ENCODE measurements at places on chromosomes 1 and 21.

DNA sequence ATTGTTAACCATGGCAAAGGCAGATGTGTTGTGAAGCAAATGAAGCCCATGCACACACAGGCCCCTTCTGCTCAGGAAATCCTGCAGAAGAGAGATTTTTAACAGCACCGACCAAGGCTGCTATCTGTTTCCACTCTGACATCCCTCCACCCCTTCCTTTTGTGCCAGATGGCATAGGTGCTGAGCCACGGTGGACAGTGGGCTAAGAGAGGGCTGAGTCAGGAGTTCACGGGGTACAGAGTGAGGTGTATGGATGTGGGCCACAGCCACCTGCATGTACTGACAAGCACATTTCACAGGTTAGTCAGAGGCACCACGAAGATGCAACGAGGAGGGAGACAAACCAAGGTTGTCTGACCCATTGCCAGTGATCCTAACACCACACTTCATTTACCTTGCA lies 9.5 kb downstream of the RSPH1 start:
- peaks cover 11% of the 10 kb centered on the region for H3K27me3 ChIP-seq
- H3K4me1 ChIP-seq, result no peaks in the 10 kb centered on the region
- H3K36me3 ChIP-seq, result no peaks in the 10 kb centered on the region
- no peak for DNase-seq

DNA sequence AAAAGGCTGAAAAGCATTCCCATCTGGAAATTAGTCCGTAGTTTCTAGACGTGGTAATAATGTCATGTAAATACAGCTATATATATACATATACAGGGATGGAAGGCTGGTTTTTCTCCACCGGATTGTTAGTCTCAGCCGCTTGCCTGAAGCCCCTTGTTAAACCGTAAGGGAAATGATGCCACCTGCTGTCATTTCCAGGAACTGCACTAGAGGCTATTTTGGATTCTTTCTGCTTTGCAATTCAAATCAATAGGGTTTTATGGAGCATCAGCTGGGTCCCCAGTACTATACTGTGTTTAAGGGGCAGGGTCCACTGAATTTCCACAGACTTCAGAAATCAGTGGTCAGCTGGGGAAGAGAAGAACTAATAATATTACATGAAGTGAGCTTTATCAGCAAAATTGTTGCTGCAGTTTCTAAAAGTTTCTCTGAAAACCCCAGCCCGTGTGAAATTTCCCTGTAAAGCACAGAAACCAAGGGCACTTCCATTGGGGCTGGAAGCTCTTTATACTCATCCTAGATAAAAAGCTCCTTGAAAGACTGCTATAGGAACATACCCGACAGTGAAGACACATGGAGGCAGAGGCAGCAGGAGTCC lies 33.8 kb upstream of the MPZL1 start:
- no peaks in the 10 kb centered on the region for H3K27me3 ChIP-seq
- H3K27ac ChIP-seq, result no peak overlapping the region
- no peaks in the 10 kb centered on the region for H3K36me3 ChIP-seq
- DNase-seq, result peak; percentile 86
- peaks cover 3% of the 10 kb centered on the region for H3K4me1 ChIP-seq

- DNase-seq, result no peak
- H3K27me3 ChIP-seq, result no peaks in the 10 kb centered on the region
- peak overlapping the region; percentile 84 for H3K27ac ChIP-seq
- H3K36me3 ChIP-seq, result no peaks in the 10 kb centered on the region
- H3K4me3 ChIP-seq, result peak overlapping the region; percentile 100
Measured at GRCh38 chr1:53837646-53837923, 511 bp downstream of the NDC1 start.

- H3K4me3 ChIP-seq, result no peak overlapping the region
- no peak overlapping the region for H3K27ac ChIP-seq
- DNase-seq, result peak; percentile 60
Measured at GRCh38 chr1:26016953-26017545, 4.5 kb upstream of the EXTL1 start.

GRCh38 chr1:170162459-170163246 lies 16.9 kb downstream of the NTMT2 start:
- no peaks in the 10 kb centered on the region for H3K36me3 ChIP-seq
- no peaks in the 10 kb centered on the region for H3K27me3 ChIP-seq
- peak; percentile 83 for DNase-seq
- no peak overlapping the region for H3K4me3 ChIP-seq

DNA sequence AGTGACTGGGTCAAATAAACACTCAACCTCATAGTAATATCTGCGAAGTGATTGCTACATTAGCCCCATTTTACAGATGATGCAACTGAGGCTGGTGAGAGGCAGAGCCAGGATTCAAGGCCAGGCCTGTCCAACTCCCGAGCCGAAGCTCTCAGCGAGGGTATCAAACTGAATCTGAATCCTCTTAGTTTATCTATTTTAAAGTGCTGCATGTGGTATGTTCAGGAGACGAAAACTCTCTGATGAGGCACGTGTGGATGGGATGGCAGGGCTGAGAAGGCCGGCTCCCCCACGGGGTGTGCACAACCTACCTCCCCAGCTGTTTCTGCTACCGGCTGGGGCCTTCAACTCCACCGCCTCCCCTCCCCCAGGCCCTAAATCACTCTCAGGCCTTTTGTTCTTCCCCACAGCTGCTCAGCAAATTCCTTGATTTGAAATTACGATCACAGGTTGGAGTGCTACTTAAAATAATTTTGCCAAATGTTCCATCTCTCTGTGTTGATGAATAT lies 171.8 kb downstream of the TOMM20 start:
- peak overlapping the region; percentile 10 for H3K27ac ChIP-seq
- no peaks in the 10 kb centered on the region for H3K27me3 ChIP-seq
- DNase-seq, result no peak
- no peak overlapping the region for H3K4me3 ChIP-seq
- H3K4me1 ChIP-seq, result peaks cover 34% of the 10 kb centered on the region

DNA sequence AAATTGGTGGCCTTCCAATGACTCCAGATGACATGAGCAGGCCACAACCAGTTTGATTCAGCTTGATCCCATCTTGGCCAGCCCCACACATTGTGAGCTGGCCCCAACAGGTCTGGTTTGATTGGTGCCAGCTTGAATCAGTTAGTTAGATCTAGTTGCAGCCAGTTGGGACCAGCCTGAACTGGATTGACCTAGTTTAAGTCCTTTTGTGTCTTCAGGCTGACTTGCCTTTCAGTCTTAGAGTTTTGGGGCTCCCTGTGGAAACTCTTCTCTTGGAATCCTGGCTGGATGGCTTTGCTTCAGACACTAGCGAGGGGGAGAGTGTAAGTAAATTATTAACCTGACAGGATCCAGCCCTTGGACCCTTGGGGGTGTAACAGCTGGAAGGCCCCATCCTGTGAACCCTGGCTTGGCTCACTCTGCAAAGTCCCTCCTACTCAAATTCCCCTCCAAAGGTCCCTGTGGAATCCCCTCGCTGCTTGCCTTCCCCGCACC lies 36.2 kb upstream of the POU3F1 start:
- H3K36me3 ChIP-seq, result no peaks in the 10 kb centered on the region
- DNase-seq, result no peak
- H3K27ac ChIP-seq, result no peak overlapping the region
- H3K4me1 ChIP-seq, result no peaks in the 10 kb centered on the region

DNA sequence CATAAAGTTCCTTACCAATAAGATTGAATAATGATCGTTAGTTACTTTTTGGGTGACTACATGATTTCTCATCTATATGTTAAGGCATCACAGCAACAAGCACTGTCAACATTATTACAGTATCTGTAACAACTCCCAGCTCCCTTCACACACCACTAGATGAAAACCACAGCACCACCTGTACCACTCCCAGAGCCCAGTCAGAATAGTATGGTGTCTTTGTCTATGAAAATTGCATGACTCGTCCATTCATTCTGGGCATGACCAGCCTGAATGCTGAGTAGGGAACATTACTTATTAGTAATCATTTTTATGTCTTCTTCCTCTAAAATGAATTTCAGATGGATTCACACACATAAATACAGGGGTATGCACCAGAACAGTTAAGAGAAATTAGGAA lies 7.0 kb downstream of the OLFML2B start:
- H3K36me3 ChIP-seq, result no peaks in the 10 kb centered on the region
- peak; percentile 30 for DNase-seq
- H3K4me3 ChIP-seq, result no peak overlapping the region
- no peaks in the 10 kb centered on the region for H3K27me3 ChIP-seq
- H3K4me1 ChIP-seq, result peaks cover 9% of the 10 kb centered on the region
- no peak overlapping the region for H3K27ac ChIP-seq

DNA sequence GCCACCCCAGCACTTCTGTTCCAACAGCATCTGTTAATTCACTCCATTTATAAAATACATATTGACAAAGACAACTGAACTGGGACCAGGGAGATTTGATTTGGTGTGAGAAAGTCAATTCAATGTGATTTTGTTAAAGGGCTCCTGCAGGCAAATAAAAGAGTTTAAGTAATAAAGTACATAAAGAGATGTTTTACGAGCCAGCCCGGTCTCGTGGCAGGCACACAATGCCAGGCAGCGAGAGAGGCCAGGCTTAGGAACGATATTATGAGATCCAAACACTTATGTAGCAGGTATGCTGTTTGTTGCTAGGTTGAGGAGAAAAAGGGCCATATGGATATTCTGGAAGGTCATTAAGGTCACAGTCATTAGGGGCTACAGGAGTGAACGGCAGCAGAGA lies 227.1 kb downstream of the KCTD3 start:
- H3K4me3 ChIP-seq, result no peak overlapping the region
- no peak for DNase-seq
- H3K36me3 ChIP-seq, result no peaks in the 10 kb centered on the region
- H3K27ac ChIP-seq, result no peak overlapping the region
- H3K4me1 ChIP-seq, result peaks cover 5% of the 10 kb centered on the region

- no peak overlapping the region for H3K4me3 ChIP-seq
- H3K27ac ChIP-seq, result no peak overlapping the region
- H3K36me3 ChIP-seq, result no peaks in the 10 kb centered on the region
- H3K27me3 ChIP-seq, result no peaks in the 10 kb centered on the region
Measured at GRCh38 chr1:169456029-169456428, 28.8 kb upstream of the CCDC181 start.

DNA sequence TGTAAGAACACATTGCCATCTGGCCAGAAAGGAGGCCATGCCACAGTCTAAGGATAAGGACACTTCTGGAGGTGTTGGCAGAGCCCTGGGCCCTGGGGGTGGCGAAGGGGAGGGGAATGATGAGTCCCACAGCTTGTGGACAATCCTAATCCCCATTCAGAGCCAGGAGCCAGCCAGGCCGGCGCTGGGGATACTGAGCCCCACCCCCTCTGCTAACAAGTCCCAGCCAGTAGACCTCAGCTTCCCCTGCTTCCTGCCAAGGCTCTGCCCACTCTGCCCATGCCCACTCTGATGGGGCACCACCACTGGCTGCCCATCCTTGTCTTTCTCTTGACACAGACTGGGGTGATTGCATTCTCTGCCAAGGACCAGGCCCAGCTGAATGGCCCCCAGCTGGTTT lies 71.9 kb downstream of the NAV1 start:
- no peak for DNase-seq
- peaks cover 11% of the 10 kb centered on the region for H3K4me1 ChIP-seq
- H3K27me3 ChIP-seq, result no peaks in the 10 kb centered on the region
- H3K27ac ChIP-seq, result no peak overlapping the region
- H3K4me3 ChIP-seq, result no peak overlapping the region
- H3K36me3 ChIP-seq, result no peaks in the 10 kb centered on the region

DNA sequence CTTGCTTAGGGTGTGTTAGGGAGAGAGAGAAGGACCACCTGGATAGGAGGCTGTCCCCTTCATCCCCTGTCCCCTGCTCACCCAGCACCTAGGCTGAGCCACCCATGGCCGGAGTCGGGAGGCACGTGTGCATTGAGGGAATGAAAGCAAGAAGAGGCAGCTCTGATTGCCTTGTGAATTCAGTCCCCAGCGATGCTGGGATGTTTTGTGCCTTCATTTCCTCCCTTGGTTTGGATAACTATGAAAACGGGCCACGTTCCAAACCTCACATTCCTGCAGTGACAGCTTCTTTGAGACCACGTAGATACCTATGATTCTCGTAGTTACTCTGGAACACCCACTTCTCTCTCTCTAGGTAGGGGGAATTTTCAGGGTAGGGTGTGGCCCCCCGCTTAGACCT lies 67.1 kb downstream of the MAN1C1 start:
- peaks cover 10% of the 10 kb centered on the region for H3K4me1 ChIP-seq
- DNase-seq, result no peak
- no peaks in the 10 kb centered on the region for H3K27me3 ChIP-seq
- H3K4me3 ChIP-seq, result no peak overlapping the region

- peaks cover 3% of the 10 kb centered on the region for H3K4me1 ChIP-seq
- no peaks in the 10 kb centered on the region for H3K36me3 ChIP-seq
- H3K4me3 ChIP-seq, result no peak overlapping the region
- peak; percentile 96 for DNase-seq
Measured at GRCh38 chr1:40703316-40703715, 11.8 kb downstream of the NFYC start.

DNA sequence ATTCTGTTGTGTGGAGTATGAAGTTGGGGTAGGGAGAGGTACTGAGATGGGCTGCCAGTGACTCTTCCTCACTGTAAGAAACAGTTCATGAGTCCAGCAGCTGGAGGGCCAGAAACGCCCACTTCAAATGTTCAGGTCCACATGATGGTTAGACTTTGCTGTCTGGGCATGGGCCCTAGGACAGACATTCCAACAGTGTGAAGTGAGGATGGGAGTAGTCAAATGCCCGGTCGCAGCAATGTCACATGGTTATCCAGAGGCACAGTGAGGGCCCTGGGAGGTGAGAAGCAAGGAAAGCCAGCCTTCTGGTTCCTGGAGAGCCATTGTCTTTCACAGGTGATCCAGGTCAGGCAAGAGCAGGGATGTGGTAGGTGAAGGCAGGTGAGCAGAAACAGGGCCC lies 304.4 kb downstream of the HHAT start:
- no peak overlapping the region for H3K27ac ChIP-seq
- no peaks in the 10 kb centered on the region for H3K36me3 ChIP-seq
- no peak overlapping the region for H3K4me3 ChIP-seq
- H3K27me3 ChIP-seq, result no peaks in the 10 kb centered on the region
- no peak for DNase-seq
- no peaks in the 10 kb centered on the region for H3K4me1 ChIP-seq

Measured in fibroblast of lung (primary cell).